ENCODE measurements at places on chromosomes 7 and 10.

DNA sequence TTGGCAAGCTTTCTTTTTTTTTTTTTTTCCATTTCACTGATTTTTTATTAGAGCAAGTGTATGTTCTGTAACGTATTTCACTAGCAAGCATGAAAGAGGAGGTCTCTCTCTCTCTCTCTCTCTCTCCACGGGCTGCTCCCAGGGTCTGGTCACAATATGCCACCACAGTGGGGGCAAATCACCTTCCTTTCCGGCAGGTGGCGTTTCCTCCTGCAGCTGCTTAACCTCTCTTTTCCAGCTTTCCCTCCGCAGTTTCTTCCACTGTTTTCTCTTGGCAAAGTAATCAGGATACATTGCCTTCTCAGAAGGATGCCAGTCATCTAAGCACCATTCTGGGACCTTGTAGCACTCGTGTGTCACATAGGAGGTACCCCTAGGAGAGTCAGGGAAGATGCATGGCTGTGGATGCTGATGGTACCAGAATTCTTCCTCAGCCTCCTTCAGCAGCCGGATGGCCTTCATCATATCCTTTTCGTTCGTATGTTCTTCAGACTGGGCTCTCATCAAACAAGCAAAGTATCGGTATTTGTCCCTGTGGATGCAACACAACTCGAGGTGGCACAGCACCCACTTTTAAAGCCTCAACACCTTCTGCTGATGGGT is 197.3 kb upstream of the PODXL start:
- no peak for DNase-seq

DNA sequence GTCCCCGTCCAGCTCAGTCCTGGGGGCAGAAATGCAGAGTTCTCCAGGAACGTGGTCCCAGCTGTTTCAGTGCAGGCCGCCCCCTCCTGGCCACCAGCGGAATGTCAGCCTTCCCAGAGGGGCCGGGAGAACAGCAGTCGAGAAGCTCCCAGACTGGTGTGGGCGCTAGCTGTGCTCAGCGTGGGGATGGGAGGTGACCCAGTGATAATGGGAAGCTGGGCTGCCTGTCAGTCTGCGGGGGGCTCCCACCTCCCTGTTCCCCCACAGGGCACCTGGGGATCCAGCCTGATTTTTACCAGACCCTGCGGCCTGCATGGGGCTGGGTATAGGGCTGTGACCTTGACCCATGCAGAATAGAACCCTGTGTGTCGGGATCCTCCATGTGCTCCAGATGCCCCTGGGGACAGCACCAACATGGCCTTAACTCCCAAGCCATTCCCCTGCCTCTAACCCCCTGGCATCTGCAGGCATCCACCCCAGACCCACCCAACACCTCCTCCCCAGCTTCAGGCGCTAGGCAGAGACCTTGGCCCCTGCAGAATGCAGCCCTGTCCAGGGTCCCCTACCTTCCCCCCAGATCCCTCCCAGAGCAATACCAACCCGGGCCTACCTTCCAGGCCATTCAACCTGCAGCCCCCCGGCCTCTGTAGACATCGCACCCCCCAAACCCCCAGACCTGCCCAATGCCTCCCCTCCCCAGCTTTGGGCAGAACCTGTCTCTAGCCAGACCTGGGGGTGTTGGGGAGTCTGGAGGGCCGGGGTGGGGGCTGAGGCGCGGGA is 880 bp upstream of the ELN start:
- DNase-seq = no peak

DNA sequence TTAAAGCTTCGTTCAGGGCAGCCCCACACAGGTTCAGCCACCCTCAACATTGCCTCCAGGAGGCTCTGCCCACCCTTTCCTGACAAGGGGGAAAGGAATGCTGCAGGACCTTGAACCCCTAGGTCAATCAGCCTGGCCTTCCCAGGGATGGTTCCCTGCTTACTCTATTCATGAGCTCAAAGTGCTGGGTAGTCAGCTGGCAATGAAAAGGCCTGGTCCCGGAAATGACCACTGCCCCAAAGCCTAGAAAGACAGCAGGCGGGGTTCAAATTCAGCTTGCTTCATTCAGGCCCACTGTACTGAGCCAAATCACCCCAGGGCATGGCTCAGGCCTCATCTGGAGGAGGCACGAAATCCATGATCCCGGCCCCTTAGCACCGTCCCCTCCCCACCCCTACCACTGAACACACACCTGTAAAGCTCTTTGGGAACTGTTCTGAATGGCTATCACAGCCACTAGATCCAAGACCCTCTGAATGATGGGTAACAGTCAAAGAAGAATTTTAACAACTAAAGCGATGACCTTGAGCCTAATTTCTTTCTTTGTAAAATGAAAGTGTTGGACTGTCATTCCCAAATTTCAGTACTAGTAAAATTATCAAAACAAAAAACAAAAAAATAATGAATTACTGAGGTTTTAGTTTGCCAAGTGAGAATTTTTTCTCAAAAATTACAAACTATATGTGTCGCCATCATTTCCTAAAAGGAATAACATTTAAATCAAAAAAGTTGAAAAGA is 1.0 kb downstream of the URGCP start:
- no peak for DNase-seq

GRCh38 chr10:62788861-62789467 is 15.6 kb upstream of the ADO start:
- no peak for DNase-seq

- DNase-seq = no peak
Observed at GRCh38 chr10:103854686-103855391, 537 bp downstream of the SH3PXD2A start.

DNA sequence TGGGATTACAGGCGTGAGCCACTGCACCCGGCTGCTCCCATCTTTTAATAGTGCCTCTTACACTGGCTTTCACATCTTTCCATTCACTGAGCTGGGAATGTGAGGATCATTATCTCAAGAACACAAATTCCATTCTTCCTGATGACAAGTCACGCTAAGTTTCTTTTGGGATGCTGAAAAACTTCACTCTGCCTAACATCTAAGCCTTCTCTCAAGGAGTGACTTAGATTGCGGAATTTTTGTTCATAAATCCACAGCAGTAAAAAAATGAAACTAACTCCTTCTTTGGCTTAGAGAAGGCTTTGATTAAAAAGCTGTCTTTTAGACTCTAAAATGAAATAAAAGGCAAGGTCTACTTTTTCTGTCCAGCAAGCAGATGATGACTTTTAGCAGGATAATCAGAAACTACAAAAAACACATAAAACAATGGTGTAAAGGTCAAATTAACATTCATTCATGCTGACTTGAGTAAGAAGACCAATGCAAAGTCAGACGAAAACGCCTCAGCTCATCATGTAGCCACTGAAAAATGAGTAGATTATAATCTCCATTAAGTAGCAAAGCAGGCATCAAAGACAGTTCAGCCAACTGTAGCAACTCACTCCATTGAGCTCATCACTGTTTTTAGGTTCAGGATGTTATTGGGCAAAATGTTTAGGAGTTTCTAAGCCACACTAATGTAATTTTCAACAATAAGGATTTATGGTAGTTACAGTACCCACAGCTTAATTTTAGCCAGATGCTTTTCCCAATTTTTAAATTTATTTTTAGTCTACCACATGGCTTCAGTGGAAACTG is 178.8 kb downstream of the ELMO1 start:
- no peak for DNase-seq

DNA sequence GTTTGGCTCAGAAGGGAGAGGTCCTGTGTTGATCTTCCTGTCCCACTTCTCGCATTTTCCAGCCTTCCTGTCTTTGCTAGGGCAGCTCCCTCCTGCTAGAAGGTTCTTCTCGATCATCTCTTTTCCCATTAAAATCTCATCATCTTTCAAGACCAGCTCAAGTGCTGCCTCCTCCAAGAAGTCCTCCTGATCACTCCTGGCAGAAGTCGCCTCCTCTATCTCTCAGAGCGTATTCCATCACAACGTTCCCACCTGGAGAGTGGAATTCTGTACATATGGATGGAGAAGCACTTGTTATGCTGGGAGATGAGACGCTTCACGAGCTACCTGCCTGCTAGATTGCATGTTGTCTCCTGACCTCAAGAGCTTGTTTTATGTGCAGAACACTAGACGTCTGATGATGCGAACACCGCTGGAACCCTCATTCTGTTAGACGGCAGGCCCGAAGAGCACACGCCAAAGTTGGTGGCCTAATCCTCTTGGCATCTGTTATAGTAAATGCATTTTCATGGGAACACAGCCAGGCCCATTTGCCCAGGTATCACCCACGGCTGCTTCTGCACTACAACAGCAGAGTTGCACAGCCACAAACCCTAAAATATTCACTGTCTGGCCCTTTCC is 68.0 kb upstream of the INSIG1 start:
- no peak for DNase-seq

DNA sequence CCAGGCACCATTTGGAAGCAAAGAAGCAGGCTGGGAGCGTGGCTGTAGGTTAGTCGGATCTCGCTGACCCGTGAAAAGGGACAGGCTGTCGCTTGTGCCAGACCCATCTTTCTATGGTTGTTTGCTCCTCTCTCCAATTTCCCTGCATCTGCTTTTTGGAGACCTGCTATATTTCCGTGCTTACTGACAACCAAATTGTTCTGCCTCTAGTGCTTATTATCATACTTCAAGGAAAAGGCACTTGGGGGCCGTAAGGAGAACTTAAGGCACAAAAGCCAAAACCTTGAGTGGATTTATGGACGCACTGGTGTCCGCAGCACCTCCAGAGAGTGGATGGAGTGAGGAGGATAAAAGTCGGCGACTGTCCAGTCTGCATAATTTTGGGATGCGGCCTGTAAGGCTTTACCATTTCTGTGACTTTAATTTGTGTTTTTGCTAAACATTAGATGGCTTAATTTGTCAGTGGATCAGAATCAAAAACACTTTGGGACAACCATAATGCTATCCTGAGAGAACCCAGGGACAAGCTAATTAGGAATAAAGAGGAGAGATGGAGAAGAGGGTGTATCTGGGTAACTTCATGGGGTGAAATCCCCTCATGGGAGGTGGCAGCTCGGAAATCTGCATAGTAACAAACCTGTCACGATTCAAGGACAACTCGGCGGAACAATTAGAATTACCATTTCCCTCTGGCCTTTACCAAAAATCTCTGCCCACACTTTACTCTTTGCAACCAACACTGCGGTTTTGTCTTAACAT is 206.7 kb downstream of the HDAC9 start:
- no peak for DNase-seq

GRCh38 chr7:6049780-6050179 is 18.6 kb downstream of the ANKRD61 start:
- no peak for DNase-seq

- no peak for DNase-seq
Observed at GRCh38 chr7:129843978-129844840, 108.6 kb downstream of the UBE2H start.

DNA sequence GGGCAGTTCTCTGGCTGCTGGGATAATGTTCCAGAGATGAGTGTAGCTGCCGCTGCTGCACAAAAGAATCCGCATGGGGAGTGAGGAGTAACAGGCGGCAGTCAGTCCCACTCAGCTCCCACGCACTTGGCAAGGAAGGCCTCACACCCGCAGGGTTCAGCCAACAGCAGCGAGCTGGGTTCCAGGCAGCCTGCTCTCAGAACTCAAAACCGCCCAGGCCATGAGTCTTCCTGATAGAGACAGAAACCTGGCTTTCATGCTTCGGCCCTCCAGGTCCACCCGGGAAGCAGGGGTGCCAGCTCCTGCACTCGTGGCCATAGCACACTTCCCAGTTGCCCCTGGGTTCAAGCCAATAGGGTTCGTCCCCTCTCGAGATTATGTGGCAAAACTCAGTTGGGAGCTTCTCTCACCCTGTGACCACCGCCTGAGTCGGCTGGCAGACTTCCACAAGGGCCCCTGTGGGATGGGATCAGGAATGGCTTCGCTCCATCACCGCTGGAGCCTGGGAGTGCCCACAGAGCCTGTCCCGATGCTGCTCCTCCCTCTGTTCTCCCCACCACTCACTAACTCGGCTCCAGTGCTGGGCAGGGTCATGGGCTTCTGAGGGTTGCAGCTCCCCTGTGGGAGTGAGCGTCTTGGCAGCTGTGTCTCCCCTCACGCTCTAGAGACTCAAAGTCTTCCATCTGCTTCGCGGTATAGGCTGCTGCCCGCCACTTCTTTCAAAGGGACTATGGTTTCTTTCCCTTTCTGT is 20.6 kb downstream of the CLRN3 start:
- no peak for DNase-seq

GRCh38 chr10:78768876-78769275 is 299.9 kb upstream of the ZMIZ1 start:
- no peak for DNase-seq

- no peak for DNase-seq
Observed at GRCh38 chr7:44849885-44850544, 2.1 kb upstream of the H2AZ2 start.

DNA sequence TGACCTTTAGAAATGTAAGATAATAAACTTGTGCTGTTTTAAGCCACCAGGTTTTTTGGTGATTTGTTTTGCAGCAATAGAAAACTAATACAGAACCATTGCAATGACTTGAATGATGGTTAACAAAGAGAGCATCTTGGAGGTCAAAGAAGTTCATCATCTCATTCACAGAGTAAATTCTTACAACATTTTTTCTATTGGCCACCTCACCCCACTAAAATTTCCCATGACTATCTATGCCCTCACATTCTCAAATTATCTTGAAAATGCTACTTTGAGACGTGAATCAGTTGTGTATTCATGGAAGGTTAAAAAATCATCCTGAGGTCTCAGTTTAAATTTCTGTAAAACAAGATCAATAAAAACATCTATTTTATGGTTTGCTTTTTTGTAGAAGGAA is 754.2 kb downstream of the SORCS1 start:
- DNase-seq = no peak

GRCh38 chr10:112524641-112525040 is 77.6 kb downstream of the VTI1A start:
- no peak for DNase-seq

DNA sequence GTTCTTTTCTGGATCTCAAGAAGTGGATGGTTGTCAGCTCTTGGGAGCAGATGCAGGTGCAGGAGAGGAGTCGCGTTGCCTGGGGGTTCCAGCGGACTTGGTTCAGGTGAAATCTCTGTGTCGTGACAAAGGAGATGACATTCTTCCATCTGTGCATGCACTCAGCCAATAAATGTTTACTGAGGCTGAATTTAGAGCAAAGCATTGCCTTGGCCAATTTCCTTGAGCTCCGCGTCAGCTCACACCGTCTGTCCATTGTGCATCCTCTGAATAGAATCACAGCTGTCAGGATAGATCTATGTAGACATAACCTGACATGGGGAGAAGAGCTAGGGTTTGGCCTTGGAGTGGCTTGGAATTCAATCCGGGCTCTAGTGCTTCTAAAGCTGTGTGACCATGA is 343.7 kb downstream of the GLRX3 start:
- DNase-seq = no peak

Data from iPS DF 6.9 (cell line).